GM06990 (cell line): ENCODE measurements at places on chromosomes 1 and 21.
A peak's percentile ranks its signal among the peaks of the same experiment; 100 is the strongest.

DNA sequence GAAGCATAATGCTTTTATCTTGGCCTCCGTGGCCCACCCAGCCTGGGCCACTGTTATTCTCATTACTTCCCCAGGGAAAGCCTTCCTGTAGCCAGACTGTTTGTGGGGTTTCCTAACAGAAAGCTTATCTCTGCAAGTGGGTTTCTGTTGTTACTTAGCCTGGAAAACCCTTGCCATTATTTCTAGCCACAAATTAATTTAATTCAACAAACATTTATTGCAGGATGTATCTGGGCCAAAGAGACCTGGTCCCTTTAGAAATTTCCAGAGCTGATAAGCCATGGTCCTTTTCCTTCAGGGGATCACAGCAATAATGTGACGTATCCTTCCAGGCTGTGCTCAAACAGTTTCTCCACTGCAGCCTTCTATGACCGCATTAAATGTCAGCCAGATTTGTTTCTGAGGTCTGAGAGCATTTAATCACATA is 20.9 kb downstream of the TNN start:
- no peak for DNase-seq

DNA sequence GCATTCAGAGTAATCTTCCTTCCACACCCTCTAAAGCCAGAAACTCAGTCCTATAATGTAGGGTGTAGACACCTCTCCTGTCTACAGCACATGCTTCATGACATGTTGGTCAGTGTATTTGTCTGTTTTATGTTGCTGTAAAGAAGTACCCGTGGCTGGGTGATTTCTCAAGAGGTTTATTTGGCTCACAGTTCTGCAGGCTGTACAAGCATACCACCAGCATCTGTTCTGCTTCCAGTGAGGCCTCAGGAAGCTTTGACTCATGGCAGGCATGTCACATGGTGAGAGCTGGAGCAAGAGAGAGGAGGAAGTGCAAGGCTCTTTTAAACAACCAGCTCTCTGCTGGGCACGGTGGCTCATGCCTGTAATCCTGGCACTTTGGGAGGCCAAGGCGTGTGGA is 12.1 kb downstream of the PLOD1 start:
- DNase-seq, result no peak

DNA sequence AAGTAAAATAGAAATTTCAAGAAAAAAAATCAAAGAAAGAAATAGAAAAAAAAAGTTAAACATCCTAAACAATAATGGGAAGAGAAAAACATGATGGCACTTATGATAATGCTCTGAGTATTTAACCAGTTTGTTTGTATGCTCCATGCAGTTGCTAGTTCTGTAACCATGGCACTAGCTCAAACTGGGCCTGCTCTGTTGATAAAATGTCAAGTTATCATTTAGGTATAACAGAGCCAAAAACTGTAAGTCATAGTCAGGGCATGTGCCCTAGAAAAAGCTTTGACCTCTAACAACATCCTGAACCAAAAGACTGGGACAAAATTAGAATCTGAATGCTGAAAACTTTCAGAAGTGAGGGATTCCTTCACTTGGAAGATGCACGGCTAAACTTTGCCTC is 148.9 kb downstream of the KCNT2 start:
- no peak for DNase-seq

DNA sequence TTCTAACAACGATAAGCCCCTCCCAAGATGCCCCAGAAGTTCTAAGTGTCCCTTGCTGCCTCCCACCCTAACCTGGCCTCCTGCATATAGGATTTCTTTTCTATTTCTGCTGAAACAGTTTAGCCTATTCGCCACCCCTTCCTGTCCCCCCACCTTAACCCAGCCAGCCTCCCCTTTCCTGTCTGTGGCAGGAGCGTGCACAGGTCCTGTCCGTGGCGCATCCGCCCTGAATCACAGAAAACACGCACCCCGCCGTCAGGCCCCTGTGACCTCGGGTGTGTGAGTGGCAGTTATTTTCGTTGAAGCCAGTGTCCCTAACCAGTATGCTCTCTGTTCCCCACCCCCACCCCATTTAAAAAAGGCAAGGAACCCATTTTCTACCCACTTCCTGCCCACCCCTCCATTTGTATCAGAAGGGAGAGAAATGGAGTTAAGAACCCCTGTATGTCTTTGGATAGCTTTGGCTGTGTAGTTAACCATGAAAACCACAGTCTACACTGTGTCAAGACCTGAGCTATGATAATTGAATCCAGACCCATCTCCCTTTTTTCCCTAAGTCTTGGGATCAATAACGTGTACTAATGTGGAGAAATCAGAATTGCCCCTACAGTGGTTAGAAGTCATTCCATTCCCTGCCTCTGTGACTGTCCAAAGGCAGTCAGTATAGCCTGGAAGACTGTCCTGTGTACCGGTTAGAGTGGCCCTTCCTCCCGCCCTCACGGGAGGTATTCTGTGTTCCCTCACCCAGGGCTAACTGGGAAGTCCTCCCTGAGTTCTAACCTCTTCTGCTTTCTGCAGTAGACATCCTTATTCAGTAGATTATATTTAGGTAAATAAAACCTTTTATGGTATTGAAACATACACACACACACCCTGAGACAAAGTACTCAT is 1.8 kb downstream of the PLEKHO1 start:
- DNase-seq, result peak; percentile 78

GRCh38 chr1:100806601-100807000 is 87.1 kb downstream of the VCAM1 start:
- DNase-seq, result no peak

GRCh38 chr21:38771536-38771935 is 34.2 kb upstream of the ETS2 start:
- DNase-seq, result no peak

DNA sequence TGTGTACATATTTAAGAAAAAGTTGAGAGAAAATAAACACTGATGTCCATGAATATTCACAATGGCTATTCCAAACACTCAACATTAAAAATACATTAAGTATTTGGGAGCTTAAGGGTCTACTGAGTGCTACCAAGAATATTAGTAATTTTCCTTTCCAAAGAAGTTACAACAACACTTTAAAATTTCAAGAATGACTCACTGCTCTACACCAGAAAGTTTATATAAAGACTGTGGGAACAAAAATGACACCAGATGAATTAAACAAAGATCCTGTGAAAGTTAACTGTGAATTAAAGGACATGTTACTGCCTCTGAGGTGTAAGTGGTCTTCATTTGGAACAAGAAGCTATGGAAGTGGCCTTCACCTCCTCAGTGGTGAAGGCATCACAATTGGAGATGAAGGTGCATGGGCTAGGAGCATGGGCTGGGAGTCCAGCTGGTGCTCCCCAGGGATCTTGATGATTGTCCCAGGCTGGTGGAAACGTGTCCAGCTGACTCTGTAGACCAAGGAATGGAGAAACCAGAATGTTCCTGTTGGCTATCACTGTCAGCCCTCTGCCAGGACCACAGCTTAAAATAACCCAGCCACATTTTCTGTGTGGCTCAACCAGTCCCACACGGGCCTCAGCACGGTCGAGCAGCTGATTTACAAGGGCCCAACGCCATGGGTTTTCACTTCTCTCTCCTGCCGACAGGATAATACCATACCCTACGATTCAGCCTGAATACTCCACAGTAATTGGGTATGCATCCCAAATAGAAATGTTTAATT is 28.8 kb downstream of the TAF5L start:
- DNase-seq, result no peak

- no peak for DNase-seq
Measured at GRCh38 chr1:55159571-55159970, 55.6 kb downstream of the USP24 start.

DNA sequence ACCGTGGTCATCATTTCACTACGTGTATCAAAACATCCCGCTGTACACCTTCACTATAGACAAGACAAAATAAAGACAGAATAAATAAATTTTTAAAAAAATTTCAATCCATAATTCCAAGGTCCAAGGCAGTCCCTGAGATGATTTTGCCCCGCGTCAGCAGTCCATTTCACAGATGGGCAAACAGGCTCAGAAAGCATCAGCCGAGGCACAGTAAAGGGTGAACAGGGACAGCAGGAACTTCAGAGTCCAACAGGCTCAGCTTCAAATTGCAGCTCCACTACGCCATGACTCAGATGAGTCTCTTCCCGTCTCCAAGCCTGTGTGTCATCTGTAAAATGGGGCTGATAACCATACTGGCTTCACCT is 15.0 kb downstream of the MATN1 start:
- no peak for DNase-seq

- peak; percentile 14 for DNase-seq
Measured at GRCh38 chr1:57307392-57308170, 116.3 kb downstream of the DAB1 start.

DNA sequence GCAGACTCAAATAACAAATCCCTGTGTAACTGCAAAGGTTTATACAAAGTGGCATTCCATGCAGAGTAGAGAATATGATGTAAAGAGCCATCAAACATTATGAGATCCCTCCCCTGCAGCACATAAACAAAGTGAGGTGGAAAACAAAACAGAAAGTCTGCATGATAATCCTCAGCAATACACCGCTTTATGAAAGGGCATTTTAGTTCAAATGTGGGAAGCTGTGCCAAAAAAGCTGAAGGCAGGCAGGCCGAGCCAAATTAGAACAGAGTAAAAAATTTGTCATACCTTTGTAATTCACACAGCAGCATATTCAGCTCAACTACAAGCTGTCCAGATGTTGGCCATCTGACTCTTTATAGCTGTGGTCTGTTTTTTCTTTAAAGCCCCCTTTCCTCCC is 113.5 kb downstream of the LHX9 start:
- no peak for DNase-seq

- no peak for DNase-seq
Measured at GRCh38 chr1:202348005-202348508, 442 bp upstream of the PPP1R12B start.

GRCh38 chr1:199308349-199308846 is 669.6 kb downstream of the PTPRC start:
- peak; percentile 56 for DNase-seq

DNA sequence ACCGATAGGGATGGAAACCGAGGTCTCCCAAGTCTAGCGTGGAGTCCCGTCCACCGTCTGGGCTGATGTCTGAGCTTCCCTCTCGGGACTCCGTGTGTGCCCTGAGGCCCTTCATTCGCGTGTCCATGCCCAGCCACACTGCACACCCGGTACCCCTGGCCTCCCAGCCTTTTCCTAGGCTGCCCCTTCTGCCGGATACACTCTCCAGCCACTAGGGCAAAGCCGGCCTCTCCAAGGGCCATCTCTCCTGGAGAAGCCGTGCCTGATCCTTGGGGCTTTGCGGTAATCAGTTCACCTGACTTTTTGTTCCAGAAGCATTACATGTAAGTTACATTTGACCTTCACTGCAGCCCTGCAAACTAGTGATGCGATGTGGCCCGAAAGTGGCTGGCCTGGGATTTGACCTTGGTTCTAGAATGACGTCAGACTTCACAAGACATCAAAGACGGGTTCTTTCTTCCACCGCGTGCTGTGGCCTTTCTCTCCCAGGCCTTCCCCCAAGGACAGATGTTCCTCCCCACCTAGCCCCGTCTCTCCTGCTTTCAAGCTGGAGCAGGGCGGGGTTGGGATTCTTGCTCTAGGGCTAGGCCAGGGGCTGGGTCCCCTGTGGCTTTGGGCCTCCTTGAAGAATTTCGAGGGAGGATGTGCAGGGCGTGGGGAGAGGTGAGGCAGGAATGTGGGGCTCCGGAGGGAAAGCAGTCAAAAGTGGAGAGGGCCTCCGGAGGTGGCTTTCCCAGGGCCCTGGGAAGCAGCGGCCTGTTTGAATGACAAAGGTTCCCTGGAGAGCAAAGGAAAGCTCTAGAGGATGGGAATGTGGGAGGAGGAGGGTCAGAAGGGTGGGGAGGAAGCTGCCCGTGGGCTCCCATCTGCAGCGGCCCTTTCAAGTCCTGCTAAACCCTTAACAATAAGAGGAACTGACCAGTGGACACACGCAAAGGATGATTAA is 49.7 kb upstream of the SLC2A1 start:
- DNase-seq, result no peak

DNA sequence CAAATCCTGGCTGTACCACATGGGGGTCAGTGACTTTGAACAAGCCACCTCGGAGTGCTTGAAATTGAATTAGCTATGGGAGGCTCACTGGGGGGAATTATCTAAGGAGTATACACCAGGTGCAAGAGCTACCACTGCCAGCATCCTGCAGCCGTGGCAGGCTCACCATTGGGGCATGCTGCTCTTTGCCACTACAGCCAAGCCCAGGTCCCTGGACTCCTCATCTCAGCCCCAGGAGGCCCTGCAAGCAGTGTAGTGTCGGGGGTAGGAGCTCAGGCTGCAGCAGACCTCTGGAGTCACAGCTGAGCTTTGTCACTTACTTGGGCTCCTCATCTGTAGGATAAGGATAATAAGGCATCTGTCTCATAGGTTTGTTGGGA is 35.3 kb downstream of the ACOT11 start:
- no peak for DNase-seq

- no peak for DNase-seq
Measured at GRCh38 chr21:46110499-46111192, 12.7 kb downstream of the COL6A2 start.

DNA sequence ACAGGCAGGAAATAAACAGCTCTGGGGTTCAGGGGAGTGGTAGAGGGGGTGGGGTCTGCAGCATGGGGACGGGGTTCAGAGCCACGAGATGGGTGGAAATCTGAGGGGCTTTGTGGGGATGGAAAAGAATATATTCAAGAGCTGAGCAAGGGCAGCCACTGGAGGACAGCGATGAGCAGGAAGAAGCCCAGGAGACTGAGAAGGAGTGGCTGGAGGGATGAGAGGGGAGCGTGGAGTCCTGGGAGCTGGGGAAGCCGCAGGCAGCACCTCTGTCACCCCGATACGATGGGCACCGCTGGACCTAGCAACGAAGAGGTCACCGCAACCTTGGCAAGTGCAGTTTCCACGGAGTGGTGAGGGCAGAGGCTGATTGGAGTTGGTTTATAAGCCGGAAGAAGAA is 10.0 kb upstream of the KCNAB2 start:
- DNase-seq, result no peak

- DNase-seq, result no peak
Measured at GRCh38 chr1:116870300-116870699, 39.4 kb upstream of the PTGFRN start.

DNA sequence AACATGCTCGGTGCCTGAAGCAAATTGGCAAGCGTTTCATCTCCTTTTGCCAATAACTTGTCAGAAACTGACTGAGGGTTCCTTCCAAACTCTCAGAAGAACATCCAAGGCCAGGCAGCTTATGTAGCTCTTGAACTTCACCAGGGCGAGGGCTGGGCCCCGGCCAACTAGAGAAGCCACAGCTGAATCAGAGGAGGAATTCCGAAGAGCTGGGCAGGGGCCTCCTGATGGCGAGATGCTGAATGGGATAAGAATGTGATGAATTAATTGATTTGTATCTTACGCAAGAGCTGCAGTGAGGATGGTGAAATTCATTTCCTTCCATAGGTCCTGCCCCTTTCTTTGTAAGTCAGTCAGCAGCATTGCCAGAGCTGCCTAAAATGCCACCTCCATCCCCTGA is 345.8 kb downstream of the KIF26B start:
- DNase-seq, result no peak

DNA sequence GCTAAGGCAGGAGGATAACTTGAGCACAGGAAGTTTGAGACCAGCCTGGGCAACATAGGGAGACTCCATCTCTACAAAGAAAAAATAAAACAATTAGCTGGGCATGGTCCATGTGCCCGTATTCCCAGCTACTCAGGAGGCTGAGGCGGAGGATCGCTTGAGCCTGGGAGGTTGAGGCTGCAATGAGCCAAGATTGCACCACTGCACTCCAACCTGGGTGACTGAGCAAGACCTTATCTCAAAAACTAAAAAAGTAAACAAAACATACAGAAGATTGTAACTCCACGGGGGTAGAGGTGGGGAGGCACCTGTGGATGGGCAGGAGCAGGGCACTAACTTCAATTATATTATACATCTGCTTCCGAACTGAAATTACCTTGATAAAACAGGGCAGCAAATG is 4.6 kb downstream of the S100B start:
- DNase-seq, result no peak
